ENCODE measurements at places on chromosomes 5 and 9.

- no peak for DNase-seq
Measured at GRCh38 chr9:98821831-98822230, 14.4 kb downstream of the GALNT12 start.

DNA sequence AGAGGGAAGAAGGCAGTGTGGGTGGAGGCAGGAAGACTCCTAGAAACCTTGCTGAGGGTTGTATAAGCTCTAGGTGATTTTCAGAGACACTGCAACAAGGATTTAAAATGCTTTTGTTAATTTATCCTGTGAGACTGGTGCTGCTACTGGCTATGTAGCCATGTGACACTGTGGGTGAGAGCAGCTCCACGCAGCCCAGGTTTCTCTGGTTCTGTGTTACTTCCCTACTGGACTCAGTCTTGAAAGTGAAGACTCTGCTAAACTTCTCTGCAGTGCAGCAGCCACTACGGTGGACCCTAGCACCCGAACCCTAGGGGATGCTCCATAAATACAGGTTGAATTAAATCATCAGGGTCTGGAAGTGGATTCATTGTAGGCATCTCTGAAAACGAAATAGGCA is 25.8 kb upstream of the EFNA5 start:
- DNase-seq: no peak

DNA sequence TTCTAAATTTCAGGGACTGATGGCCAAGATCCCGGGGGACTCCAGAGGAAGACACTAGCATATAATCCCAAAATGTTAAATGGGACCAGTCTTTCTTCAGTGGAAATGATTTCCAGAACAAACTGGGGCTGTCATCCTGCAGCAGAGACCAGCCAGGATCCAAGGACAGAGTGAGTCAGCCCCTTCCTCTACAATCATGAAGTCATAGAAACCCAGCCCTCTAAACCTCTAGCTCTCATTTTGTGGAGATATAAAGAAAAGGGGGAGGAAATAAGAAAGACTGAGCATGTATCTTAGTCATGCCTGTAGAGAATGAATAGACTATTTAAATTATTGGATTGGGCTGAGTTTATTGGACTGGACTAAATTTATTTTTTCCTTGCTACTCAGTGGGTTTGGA is 318.3 kb downstream of the AGTPBP1 start:
- DNase-seq: no peak

GRCh38 chr5:127758766-127759283 is 55.6 kb downstream of the CCDC192 start:
- no peak for DNase-seq

DNA sequence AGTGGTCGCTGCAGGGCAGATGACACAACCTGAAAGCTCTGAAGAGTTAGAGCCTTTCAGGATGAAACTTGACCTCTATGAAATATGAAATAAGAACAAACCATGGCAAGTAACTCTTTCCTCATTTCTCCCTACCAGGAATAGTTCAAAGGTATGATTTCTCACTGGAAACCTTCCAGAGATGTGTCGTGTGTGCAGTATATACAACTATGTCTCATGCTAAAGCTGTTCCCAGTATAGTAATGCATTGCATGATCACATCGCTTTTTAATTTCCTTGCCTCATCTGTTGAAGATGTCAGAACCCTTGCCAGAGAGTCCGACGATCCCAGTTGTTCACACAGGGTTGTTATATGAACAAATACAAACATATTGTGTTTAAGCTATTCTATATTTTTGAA is 45.8 kb upstream of the RGMB start:
- no peak for DNase-seq

DNA sequence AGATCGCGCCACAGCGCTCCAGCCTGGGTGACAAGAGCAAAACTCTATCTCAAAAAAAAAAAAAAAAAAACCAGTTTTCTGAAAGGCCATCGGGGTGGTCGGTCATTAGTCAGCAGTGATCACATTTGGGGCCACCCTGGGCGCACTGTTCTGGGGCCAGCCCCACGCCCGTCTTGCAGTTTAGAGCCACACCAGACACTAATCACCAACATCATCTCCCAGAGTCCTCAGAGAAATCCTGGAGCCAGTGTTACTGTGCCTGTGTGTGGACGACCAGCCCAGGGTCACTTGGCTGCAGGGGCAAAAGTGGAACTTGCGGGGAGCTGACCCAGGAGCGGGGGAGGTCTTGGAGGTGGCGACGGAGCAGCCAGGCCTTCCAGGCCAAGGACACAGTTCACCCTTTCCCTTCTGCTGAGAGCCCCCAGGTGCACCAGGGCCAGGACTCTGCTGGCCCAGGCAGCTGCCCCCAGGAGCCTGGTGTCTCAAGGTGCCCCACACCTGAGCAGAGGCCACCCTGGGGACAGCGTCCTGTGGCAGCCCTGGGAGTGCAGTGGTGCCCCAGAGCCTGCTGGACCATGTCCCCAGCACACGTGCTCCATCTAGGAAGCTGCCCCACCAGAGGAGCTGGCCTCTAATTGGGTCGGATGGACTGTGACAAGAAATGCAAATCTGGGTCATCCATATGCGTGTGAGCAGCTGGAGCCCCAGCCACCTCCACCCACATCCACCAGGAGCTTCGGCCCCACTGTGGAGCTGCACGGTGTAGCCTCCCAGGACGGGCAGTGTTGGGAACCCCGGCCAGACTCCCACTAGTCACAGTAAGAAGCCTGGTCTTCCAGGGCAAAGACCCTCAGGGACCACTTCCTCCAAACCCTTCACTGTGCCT is 51.1 kb downstream of the NEK6 start:
- DNase-seq: no peak

- no peak for DNase-seq
Measured at GRCh38 chr5:57186194-57186593, 12.3 kb downstream of the GPBP1 start.

All from DMS153 (cell line).